ENCODE measurements at places on chromosomes 1 and 21. TPM values are rescaled to one million over a fixed set of nuclear protein-coding genes. Genes with fewer than 3 reads are reported as not detected.

The PGM1 gene
- 32.4 TPM for total RNA-seq

The TMED5 gene
- 47.0 TPM for total RNA-seq

The SLAMF1 gene
- total RNA-seq: 166 TPM

- H3K36me3 ChIP-seq: no peaks in the 10 kb centered on the region
- H3K4me3 ChIP-seq: no peak overlapping the region
- H3K27me3 ChIP-seq: peaks cover 35% of the 10 kb centered on the region
- no peak overlapping the region for H3K27ac ChIP-seq
- DNase-seq: no peak
- H3K4me1 ChIP-seq: no peaks in the 10 kb centered on the region
Measured at GRCh38 chr1:29779146-29779545, 542.8 kb downstream of the PTPRU start.

- no peaks in the 10 kb centered on the region for H3K4me1 ChIP-seq
- H3K27me3 ChIP-seq: no peaks in the 10 kb centered on the region
- no peak for DNase-seq
Measured at GRCh38 chr1:230900984-230901383, 32.7 kb upstream of the C1orf198 start.

DNA sequence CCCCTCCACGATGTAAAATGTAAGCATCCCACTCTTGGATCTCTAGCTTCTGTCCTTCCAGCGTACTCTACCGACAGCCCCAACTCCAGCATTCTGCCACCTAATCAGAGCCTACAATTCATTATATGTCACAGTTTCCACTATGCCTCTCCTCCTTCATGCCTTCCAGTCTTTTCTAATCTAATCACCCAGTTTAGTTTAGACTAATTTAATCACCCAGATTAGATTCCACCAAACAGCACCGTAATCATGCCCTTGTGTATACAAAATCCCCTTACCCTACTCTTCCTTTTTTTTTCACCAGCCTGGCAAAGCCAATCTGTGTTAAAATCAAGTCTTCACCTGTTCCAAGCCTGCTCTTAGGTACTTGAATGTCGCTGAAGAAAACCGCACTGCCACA lies 49.8 kb upstream of the KANK4 start:
- peaks cover 6% of the 10 kb centered on the region for H3K27me3 ChIP-seq
- H3K27ac ChIP-seq: no peak overlapping the region
- no peak overlapping the region for H3K4me3 ChIP-seq
- H3K36me3 ChIP-seq: no peaks in the 10 kb centered on the region

The KRTAP21-2 gene
- not detected for total RNA-seq

The GBP5 gene
- 95.7 TPM for total RNA-seq

- no peaks in the 10 kb centered on the region for H3K27me3 ChIP-seq
- no peak for DNase-seq
- H3K4me3 ChIP-seq: no peak overlapping the region
- H3K4me1 ChIP-seq: no peaks in the 10 kb centered on the region
- no peak overlapping the region for H3K27ac ChIP-seq
Measured at GRCh38 chr1:164689672-164690511, 130.9 kb downstream of the PBX1 start.

- DNase-seq: no peak
- no peak overlapping the region for H3K27ac ChIP-seq
- H3K4me1 ChIP-seq: no peaks in the 10 kb centered on the region
- H3K27me3 ChIP-seq: no peaks in the 10 kb centered on the region
- no peak overlapping the region for H3K4me3 ChIP-seq
- peaks cover 11% of the 10 kb centered on the region for H3K36me3 ChIP-seq
Measured at GRCh38 chr1:59879996-59880505, 46.5 kb downstream of the CYP2J2 start.

The FABP3 gene
- not detected for total RNA-seq

DNA sequence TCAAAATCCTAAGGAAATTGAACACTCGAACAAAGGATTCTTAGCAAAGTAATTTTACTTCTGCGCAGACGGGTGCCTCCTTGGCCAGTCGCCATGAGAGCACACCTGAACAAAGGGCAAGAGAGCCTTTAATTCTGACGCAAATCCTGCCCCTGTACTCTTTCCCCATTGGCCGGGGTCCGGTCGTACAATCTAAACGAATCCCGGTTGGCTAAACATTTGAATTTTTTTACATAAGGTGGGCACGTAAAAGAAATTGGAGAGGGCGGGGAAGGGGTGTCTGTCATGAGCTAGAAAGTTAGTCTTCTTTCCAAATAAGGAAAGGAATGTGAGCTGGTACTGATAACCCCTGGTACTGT lies 8.2 kb upstream of the IL22RA1 start:
- H3K27ac ChIP-seq: no peak overlapping the region
- H3K27me3 ChIP-seq: peaks cover 16% of the 10 kb centered on the region
- H3K4me3 ChIP-seq: no peak overlapping the region
- DNase-seq: no peak

DNA sequence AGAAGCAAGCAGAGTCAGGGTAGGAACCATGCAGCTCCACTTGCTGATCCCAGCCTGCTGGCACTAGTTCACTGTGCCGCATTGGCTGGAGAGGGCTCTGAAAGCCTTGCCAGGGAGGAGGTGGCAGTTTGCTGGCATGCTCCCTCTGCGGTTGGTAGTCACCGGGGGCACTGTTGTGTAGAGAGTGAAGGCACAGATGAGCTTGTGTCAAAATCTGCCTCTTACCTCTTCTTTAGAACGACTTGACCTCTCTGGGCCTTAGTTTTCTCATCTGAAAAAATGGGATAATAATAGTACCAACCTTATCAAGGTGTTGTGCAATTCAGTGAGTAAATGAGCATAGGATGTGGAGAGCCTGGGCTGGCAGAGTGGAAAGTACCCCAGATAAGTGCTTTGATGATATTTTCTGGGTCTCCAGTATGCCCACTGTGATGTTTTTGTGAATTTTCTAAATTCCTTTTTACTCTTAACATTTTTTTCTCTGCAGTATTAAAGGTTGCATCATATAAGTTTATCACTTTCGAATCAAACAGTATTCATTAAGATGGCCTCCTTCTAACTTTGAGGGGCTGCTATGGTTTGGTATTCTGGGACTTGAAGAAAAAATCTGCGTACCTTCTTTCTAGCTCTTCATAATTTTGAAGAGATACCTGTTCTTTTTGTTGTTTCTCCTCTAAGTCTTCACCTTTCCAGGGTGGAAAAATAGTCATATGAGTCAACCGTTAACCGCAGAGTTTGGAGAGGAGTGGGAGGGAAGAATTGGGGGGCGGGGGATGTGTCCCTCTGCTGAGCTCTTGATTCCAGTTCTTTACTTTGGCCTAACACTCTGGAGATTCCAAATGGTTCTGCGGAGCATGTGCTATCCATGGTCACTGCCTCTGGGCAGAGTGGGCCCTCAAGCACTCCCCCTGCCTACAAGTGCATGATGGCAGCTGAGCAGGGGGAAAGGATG lies 26.8 kb downstream of the SZRD1 start:
- no peak overlapping the region for H3K4me3 ChIP-seq
- H3K27me3 ChIP-seq: no peaks in the 10 kb centered on the region
- peaks cover 59% of the 10 kb centered on the region for H3K4me1 ChIP-seq
- peaks cover 34% of the 10 kb centered on the region for H3K36me3 ChIP-seq

DNA sequence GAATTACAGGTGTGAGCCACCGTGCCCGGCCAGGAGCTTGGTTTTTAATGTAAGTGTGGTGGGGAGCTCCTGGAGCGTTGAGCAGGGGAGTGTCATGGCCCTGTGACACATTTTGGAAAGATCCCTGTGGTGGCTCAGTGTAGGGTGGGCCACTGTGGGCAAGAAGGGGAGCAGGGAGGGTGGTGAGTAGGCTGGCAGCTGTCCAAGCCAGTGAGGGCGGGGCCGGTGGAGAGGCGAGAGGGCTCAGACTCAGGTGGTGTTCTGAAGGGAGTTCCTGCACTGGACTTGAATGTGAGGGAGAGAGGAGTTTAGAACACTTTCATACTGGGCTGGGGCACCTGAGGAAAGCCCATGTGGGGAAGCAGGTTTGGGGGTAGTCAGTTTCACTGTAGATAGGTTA lies 3.1 kb upstream of the EVA1B start:
- peaks cover 3% of the 10 kb centered on the region for H3K36me3 ChIP-seq
- H3K4me3 ChIP-seq: no peak overlapping the region
- H3K27me3 ChIP-seq: no peaks in the 10 kb centered on the region
- peaks cover 15% of the 10 kb centered on the region for H3K4me1 ChIP-seq
- DNase-seq: peak; percentile 11

- no peak overlapping the region for H3K27ac ChIP-seq
- no peaks in the 10 kb centered on the region for H3K4me1 ChIP-seq
- no peak overlapping the region for H3K4me3 ChIP-seq
- H3K27me3 ChIP-seq: no peaks in the 10 kb centered on the region
- H3K36me3 ChIP-seq: peaks cover 2% of the 10 kb centered on the region
Measured at GRCh38 chr1:113508364-113509164, 118.2 kb downstream of the MAGI3 start.

DNA sequence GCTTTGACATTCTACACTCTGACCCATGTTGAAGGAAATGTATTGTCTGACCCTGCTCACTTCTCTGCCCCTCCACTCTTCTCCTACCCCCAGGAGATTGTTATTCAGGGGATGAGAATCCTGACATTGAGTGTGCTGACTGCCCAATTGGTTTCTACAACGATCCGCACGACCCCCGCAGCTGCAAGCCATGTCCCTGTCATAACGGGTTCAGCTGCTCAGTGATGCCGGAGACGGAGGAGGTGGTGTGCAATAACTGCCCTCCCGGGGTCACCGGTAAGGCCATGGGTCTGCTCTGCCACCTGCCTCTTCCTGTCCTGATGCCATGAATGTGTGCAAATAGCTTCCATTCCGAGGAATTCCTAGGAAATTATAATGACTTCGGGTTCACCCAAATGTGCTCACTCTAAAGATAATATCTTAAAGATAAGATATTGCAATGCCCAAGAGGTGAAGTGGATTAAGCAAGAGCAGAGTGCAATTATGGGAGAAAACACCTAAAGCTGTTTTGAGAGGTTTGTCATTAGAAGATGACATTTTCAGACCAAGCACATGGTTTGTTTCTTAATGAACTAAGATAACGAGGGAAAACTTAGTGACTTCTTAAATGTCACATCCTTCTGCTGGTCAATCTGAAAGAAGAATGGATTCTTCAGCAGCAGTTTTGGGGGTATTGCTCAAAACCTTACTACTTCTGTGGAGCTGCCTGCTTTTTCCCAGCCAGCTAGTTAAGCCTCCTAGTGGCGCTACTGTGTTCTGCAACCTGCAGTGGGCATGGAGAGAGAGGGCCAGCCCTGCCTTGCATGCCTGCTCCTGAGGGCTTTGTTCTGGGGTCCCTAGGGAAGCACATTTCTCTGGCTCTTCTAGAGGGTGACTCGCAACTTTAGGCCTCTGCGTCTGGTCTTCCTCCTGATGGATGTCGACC lies 41.6 kb downstream of the LAMC2 start:
- peak; percentile 56 for DNase-seq
- H3K27ac ChIP-seq: no peak overlapping the region
- no peaks in the 10 kb centered on the region for H3K36me3 ChIP-seq
- H3K4me1 ChIP-seq: peaks cover 6% of the 10 kb centered on the region
- H3K4me3 ChIP-seq: no peak overlapping the region
- H3K27me3 ChIP-seq: no peaks in the 10 kb centered on the region

All from activated CD4-positive, alpha-beta memory T cell treated with anti-CD3 and anti-CD28 coated beads for 36 hours (primary cell).